ENCODE measurements at places on chromosomes 5 and 9.

DNA sequence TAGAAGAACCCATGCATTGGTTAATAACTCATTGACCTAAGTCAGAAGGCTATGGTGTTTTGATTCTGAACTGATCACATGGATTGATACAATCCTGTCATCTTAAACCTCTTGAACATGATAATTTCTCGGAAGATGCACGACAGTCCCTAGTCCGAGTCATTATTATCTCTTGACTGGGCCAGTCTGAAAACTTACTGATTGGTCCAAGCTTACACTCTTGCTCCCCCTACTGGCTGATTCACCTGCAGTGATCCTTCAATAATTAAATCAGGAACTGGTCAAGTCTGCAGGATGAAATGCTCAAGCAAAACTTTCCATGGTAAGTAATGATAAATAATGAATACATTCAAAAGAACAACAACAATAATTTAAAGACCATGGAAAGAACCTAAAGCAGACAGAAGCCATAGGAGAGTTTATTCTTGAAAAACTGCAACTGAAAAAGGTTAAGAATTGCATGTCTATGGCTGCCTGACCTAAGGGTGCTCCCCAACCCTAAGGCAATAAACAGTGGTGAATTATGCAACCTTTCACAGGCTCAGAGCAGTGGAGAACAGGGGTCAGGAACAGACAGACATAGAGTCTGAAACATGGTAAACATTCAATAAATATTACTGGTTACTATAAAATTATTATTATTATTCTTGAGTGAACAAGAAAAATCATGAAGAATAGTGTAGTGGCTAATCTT is 79.3 kb downstream of the BRINP1 start:
- peak; percentile 63 for DNase-seq

DNA sequence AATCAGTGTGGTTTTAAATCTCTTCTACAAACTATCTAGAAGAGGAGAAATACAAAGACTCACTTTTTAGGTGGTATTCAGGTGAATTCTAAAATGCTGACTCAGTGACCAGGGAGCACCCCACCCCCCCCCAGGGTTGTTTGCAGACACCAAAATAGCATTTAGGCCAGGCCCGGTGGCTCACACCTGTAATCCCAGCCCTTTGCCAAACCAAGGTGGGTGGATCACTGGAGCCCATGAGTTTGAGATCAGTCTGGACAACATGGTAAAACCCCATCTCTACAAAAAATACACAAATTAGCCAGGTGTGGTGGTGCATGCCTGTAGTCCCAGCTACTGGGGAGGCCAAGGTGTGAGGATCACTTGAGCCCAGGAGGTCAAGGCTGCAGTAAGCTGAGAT is 119.0 kb upstream of the LMX1B start:
- no peak for DNase-seq

DNA sequence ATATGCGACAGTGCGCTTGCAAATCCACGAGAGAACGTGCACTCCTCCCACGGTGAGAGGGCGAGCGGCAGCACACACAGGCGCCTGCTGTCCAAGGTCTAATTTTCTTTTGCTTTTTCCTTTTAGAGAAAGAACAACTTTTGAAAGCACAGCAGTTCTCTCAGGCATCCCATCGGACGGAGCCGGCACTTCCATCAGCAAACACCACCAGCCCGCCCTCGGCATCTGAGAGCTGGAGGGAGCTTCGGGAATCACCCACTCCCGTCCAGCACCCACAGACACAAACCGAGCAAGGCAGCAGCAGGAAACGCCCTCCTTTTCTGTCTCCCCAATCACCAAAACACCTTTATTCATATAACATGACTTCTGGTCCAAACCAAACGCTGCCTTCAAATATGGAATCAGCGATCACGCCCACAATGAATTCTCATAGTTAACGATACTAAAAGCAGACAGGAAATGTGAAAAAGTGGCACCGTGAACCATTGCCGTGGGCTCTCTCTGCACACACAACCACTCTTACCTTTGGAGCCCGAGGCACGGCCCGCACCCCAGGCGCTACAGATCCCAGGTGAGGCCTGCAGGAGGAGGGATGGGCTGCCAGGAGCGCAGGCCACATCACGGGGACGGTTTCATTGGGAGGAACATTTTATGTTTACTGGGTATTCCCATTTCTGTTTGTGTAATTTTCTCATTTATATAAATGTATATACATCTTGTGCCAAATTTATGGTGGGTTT is 14.2 kb downstream of the LPCAT1 start:
- no peak for DNase-seq

DNA sequence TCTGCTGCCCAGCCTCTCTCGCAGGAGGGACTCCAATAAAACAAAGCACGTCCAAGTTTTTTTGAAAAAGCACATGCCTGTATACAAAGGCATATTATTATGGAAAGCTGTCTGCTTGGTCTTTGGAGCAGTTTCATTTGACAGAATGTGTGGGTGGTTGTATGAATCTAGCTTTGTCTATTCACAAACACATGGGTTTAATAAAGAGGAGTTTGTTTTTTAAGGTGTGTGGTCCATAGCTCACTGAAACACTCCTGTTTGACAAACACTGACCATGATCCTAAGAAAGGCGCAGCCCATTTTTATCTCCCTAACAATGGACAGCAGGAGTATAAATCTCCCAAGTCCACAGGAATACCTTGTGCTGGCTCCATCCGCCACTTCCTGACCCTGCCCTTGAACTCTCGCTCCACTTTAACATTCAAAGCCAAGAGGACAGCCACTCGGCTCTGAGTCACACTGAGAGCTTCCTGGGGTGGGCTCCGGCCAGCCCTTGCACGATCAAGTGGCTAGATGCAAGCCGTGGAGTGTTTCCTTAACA is 371.9 kb downstream of the EBF1 start:
- DNase-seq: peak; percentile 29

GRCh38 chr9:35102465-35102768 is 514 bp downstream of the STOML2 start:
- DNase-seq: peak; percentile 28

DNA sequence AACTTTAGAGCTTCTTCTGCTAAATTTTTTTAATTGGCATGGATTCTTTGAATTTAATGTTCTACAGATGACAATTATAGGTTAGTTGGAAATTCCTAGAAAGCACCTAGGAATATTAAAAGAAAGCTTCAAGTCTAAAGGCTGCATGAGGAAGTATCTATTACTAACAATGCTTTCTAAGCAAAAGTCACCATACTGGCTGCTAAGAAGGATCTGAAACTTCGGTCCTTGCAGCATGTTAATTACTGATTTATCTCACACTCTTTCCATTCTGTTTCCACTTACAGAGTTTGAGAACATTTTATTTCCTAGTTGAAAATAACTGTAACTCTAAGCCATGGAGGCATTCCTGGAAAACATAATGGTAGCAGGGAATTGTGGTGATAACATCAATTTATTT is 8.4 kb downstream of the SEMA6A start:
- no peak for DNase-seq

- no peak for DNase-seq
Measured at GRCh38 chr5:8383616-8384015, 514.7 kb downstream of the MTRR start.

GRCh38 chr5:55594671-55595070 is 59.9 kb upstream of the PLPP1 start:
- no peak for DNase-seq

- peak; percentile 22 for DNase-seq
Measured at GRCh38 chr5:118439831-118440230, 548.5 kb downstream of the DTWD2 start.

- DNase-seq: no peak
Measured at GRCh38 chr5:89087551-89088318, 204.8 kb upstream of the MEF2C start.

DNA sequence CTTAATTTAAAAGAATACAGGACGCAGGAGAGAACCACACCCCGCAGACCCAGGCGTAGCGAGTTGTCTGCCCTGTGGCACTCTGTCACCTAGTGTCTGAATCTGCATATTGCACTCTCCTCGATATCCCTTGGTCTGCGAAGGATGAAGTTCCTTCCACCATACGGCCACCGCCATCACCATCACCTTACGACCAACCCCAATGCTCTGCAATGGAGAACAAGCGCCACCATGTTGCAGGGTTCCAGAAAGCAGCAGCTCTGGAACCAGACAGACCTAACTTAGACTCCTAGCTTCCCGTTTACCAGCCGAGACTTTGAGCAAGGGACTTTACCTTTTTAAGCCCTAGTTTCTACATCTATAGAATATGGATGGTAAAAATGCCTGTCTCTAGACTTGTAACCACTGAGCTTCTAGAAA is 77.4 kb upstream of the DMRT1 start:
- DNase-seq: peak; percentile 82

DNA sequence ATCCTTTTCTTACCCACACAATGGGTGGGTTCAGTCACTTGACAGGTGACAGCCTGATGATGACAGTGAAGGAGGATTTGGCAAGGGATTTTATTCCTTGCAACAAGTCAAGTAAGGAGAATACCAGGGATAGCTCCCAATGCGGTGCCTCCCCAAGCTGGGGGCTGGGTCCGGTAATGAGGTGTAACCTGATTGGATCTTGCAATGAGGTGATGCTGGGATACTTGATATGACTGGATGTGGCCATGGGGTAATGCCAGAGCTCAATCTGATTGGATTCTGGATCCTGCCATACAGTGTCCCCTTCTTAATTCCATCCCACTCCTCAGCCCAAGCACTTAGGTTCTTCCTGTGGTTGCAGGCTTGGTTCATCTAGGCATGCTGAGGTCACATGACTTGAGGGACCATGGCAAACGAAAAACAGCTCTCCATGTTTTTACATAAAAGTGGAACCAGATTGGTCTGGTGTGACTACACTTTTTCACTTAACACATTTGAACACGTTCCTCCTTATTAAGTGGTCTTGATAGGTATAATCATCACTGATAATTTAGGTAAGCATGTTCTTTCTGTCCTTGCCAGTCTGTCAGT is 181.1 kb downstream of the PDZD2 start:
- DNase-seq: no peak

GRCh38 chr5:53052499-53052898 is 57.1 kb downstream of the MOCS2 start:
- peak; percentile 67 for DNase-seq

DNA sequence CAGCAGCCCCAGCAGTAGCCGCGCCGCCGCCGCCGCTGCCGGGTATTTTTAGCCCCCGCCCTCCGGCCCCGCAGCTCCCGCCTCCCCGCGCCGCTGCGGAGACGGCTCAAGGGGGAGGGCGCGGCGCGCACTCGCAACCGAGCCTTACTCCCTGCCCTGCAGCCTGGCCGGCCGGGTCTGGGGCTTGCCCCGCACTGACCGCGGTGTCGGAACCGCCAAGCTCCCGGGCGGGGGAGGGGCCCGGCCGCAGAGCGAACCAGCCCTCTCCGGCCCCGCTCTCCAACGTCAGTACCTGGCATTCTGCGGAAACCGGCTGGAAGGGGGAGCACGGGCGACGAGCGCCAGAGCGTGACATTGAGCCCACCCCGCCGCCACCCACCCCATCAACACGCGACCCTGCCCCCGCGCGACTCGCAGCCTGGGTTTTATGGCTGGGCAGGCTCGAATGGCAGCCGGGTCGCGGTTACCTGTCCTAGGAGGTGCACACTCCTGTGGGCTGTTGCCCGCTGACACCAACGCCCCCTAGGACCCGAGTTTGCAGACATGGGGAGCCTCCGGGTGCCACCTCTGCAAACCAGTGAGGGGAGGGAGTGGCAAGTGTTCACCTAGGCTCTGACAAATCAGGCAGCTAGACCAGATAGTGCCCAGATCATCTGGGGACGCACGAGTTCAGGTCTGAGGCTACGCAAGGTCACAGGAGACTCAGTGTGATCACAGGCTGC is at the start of gene ACSL6:
Gene ACSL6 (minus strand): TSS at position 37 of the 722 bp plus-strand sequence. CDS start 105 bp downstream, outside the sequence.
- DNase-seq: no peak

DNA sequence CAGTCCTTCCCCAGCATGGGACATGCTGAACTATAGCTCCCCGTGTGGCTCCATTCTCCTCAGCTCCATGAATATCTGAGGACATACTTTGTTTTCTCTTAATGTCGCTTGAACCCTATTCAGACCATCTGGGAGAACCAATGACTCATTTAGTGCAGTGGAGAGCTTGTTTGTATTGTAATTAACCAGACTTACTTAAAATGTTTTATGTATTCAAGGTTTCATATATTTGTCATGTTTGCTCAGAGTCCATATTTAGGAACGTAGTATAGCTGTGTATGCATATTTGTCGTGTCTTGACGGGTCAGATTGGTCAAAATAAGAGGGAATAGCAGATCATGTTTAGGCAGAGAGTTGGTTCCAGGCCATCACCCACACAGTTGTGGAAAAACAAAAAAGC is 150.1 kb upstream of the NTRK2 start:
- DNase-seq: no peak

DNA sequence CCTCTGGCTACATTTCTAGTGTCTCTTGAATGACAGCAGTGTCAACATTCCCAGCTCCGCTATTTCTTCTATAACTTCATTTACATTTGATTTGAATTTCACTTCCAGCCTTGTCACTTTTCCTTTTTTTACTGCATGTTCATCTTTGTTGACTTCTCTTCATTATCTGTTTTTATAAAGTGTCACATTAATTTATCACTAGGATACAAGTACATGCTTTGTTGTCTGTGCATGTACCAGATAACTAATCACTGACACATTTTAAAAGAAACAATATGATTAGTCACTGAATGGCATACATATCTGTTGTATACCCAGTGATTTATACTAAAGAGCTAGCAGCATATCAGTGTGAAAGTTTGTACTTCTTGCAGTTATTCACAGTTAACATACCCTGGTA is 29.1 kb downstream of the ARSK start:
- DNase-seq: no peak

- peak; percentile 23 for DNase-seq
Measured at GRCh38 chr9:37325778-37326177, 96.7 kb upstream of the GRHPR start.

- no peak for DNase-seq
Measured at GRCh38 chr5:124176692-124177091, 569.7 kb downstream of the ZNF608 start.

- peak; percentile 33 for DNase-seq
Measured at GRCh38 chr5:96870094-96871026, 5.9 kb upstream of the ERAP2 start.

- no peak for DNase-seq
Measured at GRCh38 chr9:33125871-33126823, 41.0 kb downstream of the B4GALT1 start.

- peak; percentile 4 for DNase-seq
Measured at GRCh38 chr5:175344331-175345195, 99.4 kb downstream of the DRD1 start.

GRCh38 chr5:54717459-54717858 is 199.9 kb downstream of the SNX18 start:
- DNase-seq: no peak

GRCh38 chr5:78268356-78268755 is 26.1 kb downstream of the AP3B1 start:
- no peak for DNase-seq

DNA sequence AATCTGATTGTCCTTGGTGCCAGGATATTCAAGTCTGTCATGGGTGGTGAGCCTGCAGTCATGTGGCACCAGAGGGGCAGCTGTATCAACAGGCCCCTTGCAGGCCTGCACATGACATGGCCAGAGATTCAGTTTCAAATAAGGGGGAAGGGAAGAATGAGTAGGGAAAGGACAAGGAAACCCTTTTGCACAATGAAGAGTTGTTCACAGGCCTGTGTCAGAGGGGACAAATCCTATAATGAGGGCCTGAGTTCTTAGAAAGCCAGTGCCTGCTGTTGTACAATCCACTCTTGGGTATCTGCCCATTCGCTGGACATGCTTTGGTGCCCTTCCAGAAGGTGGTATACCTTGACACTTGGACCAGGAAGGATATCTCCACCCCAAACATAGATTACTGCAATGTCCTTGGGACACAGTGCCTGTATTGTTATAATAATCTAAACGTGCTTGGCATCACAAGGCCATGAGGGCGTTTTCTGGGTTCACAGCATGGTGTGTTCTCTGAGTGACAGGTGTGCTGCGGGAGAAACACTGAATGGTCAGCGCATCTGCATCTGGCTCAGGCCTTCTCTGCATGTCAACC is 1.9 kb upstream of the TMEM171 start:
- no peak for DNase-seq

Measured in AG10803 (cell line).